ENCODE measurements at places on chromosomes 5 and 9.
A peak's percentile ranks its signal among the peaks of the same experiment; 100 is the strongest.

GRCh38 chr5:71587766-71588532 lies 809 bp downstream of the MCCC2 start:
- DNase-seq, result no peak

DNA sequence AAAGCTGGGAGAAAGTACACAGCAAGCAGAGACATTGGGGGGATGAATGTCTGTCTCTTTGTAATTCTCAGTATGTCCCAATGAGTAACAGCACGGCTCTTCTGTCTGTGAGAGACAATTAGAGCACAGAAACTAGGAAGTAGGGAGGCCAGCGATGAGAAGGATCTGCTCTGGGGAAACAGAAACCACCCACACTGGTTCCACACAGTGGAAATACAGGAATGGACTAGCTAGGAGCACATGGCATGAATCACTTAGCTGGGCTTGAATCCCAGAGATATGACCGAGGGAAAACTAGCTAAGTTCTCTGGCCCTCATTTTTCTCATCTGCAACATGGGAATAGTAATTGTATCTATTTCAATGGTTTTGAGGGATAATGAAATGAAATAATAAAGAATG lies 895.9 kb downstream of the TLE4 start:
- no peak for DNase-seq

DNA sequence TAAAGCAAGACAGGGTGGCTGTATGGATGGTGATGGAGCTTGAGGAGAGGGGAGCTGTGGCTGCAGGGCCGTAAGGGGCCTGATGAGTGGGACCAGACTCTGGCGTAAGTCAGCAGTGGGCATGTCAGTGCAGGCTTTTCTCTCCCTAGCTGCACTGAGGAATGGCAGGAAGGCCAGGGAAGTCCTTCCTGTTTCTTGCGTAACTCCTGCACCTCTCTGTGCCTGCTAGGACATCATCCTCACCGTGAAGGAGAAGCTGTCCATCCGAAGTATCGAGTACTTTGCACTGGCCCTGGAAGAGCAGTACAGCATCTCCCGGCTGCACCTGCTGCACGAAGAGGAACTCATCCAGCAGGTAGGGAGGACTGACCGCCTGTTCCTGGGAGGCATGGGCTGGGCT lies 24.1 kb upstream of the TRMT10B start:
- no peak for DNase-seq

GRCh38 chr5:96677496-96677895 lies 15.3 kb downstream of the CAST start:
- no peak for DNase-seq

GRCh38 chr9:127520941-127521918 lies 69.9 kb downstream of the LRSAM1 start:
- DNase-seq, result no peak

DNA sequence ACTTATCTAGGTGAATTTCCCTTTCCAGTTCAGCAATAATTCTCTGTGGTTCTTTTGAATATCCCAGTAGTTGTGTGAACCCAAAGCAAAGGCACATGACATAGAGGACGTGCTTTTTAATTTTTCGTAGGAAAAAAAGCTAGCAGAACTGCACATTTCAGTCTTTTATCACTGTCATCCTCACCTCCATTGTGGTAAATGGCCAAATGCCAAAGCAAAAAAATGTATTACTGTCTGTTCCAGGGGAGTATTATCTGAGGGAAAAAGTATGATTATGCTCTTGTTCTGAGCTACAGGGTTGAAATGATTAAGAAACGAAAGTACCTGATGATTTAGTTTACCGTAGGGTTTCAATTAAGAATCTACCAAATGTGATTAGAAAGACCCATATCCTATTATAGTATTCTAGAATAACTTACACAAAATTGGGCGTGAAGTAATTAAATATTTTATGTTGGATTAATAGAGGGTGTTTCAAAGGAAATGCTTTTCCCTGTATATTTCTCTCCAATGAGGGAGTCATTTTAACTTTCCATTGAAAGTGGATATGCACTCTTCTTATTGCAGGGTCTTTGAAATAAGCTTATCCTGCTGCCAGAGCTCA lies 62.7 kb downstream of the CAVIN4 start:
- no peak for DNase-seq

GRCh38 chr9:129968690-129969485 lies 74.1 kb downstream of the FNBP1 start:
- no peak for DNase-seq

DNA sequence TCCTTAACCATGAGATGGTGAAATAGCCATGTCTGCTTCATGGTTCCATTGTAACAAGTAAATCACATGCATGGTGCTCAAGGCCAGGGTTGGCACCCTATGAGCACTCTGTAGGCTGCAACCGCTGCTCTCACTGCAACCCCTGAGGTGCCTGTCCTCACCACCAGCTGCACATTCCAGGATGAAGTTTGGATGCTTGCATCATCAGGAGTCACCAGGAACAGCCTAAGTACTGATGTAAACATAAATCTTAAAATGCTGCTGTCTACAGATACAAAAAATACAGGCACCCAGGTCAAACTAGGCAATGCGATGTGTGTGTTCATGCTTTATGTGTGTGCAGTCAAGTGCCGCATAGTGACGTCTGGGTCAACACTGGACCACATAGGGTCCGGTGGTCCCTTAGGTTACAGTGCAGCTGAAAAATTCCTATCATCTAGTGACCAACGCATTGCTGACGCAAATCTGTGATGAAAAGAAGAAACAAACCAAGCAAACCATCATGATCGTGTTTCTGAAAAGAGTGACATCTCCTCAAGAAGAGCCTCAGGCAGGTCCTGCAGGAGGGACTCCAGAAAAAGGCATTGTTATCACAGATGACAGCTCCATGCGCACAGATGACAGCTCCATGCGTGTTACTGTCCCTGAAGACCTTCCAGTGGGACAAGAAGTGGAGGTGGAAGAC lies 234.8 kb downstream of the AUH start:
- DNase-seq, result no peak

DNA sequence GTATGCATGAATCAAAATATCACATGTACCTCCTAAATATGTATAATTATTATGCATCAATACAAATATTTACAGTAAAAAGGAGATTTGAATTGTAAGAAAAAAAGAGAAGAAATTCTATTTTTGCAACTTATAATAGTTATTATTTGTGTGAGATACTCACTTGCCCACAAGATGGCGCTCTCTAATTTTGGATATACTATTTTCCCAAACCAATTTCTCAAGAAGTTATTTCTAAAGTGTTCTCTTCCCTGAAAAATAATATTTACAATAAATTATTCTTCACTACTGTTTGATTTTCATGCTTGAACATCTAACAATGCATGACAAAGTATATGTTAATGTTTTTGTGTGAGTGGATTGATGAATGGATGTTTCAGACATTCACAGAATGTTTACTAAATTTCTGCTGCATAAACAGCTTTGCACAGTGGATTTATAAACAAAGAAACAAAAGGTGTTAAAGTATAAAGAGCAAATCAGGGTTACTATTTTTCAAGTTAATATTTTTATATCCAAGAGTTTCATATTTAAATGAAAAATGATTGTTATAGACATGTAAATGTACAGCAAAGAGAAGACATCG lies 503.4 kb downstream of the PDE4D start:
- peak; percentile 66 for DNase-seq

- DNase-seq, result peak; percentile 75
Observed at GRCh38 chr9:84139296-84140070, 158.9 kb downstream of the RMI1 start.

DNA sequence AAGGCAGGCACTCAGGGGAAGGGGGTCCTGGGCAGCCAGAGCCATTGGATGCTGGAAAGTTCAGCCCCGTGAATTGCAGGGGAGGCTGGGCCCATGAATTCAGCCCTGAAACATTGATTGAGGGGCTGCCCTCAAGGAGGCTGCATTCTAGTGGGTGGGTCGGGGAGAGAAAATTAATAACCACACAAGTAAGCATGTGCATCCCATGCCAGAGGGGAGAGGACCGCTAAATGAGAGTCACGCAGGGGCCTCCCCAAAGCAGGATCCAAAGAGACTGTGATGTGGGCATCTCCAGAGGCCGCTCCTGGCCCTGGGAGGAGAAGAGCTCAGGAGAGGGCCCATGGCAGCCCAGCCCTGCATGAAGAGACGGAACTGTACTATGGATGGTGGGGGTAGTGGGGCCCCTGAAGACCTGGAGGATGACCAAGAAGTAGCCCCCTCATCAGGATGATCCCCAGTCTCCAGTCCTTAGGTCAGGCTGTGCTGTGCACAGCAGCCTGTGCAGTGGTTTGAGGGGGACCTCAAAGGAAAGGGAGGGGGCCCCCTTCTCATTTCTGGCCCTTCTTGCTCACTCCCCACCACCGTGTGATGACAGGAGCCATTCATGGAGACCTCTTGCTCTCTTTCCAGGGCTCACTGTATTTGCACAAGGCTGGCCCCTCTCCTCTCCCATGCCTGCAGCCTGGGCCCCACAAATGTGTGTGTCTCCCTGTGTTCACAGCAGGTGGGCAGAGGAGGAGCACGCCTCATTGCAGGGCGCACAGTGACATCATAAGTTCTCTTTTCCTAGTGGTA lies 233.6 kb upstream of the IRX1 start:
- no peak for DNase-seq

DNA sequence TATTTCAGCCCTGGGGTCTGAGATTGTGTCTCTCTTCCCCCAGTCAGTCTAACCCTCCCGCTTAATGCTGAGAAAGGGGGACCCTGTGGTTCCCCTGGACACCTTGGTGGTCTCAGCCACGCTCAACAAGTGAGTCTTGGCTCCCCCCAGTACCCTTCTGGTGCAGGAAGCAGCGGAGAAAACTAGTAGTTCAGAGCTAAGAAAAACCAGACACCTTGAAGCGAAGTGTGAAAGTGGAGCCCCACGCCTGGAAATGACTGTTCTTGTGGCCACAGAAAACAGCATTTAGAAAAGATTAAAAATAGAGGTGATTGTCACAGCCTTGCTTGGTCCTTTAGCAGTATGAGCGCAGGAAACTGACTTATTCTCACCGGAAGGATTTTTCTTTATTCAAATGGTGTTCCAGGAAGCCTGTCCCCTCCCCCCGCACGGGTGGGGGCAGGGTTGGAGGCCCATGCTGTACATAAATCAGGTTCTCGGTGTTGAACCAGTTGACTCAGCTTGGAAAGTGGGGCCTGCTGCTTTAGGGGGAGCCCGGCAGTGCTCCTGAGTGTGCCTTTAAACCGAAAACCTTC lies 8.1 kb downstream of the ARPC5L start:
- peak; percentile 57 for DNase-seq

DNA sequence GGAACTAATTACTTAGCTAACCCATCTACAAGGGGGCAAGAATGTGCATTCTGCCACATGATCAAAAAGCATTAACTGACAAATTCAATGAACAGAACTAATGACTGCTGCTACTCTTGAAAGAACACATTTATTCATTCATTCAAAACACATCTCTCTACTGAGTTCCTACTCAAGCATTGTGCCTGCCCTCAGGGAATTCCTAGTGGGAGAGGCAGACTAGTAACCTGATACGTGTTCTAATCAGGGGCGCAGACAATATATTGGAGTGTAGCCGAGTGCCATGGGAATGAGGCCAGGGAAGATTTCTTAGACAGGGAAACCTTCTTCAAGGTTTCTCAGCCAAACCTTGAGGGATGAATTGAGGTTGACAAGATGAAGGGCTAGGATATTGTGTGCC lies 56.7 kb upstream of the PAPPA start:
- no peak for DNase-seq

DNA sequence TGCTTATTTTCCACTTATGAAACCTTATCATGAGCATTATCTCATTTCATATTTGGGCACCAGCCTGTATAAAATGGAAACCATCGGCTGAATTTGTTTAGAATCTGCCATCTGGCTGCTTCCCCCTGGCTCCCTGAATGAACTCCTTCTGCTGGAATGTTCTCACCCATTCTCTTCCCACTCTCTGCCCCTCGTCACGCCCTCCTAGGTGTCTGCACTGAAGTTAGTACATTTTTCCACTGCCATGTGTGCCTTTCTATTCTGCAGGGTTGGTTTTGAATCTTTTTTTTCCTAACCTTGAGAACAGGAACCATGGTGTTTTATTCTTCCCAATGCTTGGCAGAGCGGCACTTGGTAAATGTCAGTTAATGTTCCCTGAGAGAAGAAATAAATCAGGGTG lies 359.7 kb downstream of the MLLT3 start:
- no peak for DNase-seq

- DNase-seq, result no peak
Observed at GRCh38 chr9:125089331-125089730, 54.0 kb downstream of the SCAI start.

DNA sequence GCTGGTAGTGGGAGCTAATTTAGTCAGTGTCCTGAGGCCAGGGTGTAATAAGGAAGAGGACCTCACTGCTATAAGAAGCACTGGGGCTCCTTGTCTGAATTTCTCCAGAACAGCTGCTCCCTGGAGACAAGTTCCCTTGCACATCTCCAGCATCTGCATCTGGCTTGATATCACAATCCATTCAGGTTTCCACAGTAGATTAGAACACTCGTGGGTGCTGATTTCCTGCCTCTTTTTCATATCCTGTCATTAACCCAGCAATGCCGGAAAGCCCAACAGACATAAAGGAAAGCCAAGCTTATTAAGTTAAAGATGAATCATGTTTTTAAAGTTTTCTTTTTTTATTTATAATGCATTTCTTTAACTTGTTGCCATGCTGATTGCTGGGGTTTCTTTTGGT lies 232.3 kb upstream of the WWC1 start:
- DNase-seq, result no peak

- no peak for DNase-seq
Observed at GRCh38 chr9:136861874-136862457, 4.1 kb downstream of the EDF1 start.

DNA sequence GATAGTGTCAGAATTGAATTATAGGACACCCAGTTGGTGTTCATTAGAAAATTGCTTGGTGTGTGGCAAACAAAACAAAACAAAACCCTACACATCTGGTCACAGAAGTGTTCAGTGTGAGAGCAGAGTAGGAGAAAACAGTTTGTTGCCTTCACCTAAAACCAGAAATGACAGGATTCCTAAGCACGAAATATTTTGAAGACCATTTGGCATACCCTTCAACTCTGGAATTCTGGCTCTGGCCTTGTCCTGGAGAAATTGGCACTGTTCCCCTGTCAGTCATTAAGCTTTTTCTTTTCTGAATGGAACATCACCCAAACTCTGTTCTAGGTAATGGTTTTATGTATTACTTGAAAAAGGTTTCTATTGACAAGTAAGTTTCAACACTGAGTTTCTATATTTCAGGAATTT lies 110.2 kb upstream of the PCA3 start:
- DNase-seq, result no peak

GRCh38 chr9:132121021-132121420 lies 40.8 kb upstream of the NTNG2 start:
- DNase-seq, result no peak

DNA sequence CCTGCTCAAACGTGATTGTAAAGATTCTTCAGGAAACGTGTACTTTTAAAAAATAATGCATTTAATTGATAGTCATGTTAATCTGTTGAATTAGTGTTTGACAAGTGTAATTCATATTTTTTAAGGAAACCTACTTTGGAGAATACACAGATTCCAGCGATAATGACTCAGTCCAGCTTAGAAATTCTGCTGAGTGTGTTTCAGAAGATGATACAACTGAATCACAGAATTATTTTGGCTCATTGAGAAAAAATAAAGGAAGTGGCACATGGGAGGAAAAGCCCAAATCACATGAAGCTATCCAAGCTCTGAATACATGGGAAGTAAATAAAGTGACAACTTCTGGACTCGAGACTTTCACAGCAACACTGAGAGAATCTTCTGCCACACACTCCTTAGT lies 37.8 kb downstream of the ICE1 start:
- DNase-seq, result no peak

- no peak for DNase-seq
Observed at GRCh38 chr9:23581931-23582330, 244.1 kb downstream of the ELAVL2 start.
